IPS DF 6.9 (cell line): ENCODE measurements at places on chromosomes 3 and 15.
A peak's percentile ranks its signal among the peaks of the same experiment; 100 is the strongest.

DNA sequence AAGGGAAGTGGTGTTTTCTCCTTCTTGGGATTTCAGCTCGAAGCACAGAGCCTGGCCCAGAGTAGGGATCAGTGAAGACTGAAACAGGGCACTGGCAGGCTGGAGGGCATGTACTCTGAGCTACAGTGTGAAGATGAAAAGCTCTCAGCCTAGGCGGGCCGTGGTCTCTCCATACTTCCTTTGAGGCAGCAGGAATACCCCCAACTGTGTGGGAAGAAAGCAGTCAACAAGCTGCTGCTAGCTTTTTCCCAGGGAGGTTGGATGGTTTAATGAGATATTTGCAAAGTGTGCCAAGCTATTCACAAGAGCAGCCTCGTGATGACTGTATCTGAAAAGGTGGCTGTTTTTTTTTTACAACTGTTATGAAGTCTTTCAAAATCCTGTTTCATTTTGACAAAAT is 47.2 kb downstream of the NMNAT3 start:
- no peak for DNase-seq

DNA sequence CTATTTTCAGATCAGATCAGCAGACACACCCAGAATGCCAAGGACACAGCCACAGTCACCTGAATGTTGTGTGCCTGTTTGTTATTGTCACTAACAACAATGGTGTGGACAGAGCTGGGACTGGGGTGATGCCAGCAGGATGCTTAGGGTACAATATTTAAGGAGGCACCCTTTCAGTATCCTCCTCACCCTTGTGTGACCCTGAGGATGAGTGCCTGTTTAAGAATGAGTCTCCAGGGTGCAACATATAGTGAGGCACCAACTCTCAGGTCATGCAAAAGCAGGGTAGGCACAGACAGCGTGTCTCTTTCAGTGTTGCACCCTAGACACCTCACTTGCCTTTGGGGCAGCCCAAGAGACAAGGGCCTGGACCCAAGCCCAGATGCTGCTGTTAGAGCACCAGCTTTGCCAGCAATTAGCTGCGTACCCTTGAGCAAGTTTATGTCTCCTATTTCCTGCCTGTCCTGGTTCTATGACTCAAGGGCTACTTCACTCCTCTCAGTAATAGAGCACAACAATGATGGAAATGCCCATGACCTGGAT is 122.6 kb downstream of the AQP9 start:
- DNase-seq, result no peak

DNA sequence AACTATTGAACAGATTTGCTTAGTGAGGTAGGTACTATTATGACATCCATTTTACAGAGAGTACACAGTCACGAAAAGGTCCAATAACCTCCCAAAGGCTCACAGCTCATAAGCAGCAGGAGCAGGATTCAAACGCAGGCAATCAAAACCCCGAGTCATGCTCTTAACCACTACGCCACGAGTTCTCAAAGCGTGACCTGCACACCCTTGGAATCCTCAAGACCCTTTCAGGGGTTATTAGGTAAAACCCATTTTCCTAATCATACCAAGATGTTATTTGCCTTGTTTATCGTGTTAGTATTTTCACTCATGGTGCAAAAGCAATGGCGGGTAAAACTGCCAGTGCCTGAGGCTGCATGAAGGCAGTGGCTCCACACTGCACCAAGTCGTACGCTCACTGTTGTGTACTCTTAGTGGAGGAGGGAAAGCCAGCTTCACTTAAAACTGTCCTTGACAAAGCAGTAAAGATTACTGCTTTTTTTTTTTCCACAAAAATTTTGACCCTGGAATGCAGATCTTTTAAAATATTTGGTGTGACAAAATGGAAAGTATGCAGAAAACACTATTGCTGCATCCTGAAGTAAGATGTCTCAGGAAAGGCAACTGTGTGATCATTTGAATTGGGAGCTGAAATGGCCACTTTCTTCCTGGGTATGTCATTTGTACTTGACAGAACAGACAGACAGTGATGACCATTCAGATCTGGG is 96.1 kb downstream of the IGF2BP2 start:
- DNase-seq, result no peak

DNA sequence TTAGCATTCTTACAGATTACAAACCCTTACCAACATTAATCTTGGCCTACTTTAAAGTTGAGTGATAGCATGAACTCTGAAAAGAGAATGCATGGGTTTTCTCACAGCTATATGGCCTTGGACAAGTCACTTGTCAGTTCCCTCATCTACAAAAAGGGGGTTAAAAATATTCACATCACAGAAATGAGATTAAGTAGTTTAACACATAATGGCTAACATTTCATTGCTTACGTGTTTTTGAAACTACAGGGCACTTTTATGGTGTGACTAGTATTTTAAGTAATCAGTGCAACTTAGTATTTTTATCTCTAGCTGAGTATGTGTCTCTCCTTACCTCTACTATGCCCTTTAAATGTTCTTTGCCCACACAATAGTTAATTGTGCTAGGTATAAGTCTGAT is 13.8 kb downstream of the TRIM59 start:
- no peak for DNase-seq

DNA sequence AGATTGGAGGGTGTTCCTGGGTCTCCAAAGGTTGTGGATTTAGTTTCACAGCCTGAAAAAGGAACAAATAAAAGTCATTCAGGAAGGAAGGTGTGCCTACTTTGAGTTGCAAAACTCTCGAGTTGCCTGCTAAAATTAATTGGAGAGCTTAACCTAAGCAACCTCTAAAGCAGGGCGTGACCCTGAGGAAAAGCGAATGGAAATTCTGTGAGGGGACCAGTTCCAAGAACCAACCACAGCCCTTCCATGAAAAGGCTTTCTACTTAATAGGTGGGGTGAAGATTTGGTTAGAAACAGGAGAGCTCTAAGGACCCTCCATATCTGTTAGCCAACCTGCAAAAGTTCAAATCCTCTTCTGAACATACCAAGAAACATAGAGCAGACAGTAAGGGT is 1.5 kb downstream of the CD80 start:
- no peak for DNase-seq

- DNase-seq, result no peak
Observed at GRCh38 chr3:128487813-128488635, 5.0 kb downstream of the GATA2 start.

DNA sequence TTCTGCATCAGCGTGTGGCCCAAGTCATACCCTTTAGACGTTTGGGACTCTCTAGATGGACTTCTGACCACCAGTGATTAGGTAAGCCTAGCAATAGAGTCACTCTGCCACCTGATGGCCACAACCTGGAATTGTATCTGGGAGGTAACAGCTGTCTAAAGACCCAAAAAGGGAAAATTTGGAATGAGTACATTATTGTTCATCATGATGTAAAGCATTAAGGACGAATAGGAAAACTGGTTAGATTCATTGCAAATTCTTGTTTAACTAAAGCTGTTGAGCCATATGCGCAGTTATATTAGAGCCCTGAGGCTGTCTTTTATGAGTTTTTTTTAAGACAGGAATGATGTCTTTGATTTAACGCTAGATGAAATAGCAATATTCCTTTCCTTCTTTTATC is 63.6 kb downstream of the FAM81A start:
- peak; percentile 37 for DNase-seq

DNA sequence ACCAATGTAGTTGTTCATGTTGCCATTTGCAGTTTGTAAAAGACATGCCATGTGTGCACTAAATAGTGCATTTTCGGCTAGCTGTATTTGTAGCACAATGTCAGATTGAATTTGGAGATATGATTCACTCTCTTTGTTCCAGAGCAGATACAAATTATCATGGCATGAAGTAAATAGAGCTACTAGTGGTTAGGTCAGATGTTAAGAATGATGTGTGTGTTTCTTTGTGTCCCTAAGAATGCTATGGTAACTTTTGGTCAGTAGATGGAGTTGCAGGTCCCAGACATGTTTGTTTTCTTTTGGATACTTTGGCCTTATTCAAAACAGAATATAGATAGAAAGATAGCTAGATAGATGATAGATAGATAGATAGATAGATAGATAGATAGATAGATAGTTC is 595.8 kb downstream of the NLGN1 start:
- DNase-seq, result no peak

- no peak for DNase-seq
Observed at GRCh38 chr3:177057768-177058167, 139.5 kb downstream of the TBL1XR1 start.

DNA sequence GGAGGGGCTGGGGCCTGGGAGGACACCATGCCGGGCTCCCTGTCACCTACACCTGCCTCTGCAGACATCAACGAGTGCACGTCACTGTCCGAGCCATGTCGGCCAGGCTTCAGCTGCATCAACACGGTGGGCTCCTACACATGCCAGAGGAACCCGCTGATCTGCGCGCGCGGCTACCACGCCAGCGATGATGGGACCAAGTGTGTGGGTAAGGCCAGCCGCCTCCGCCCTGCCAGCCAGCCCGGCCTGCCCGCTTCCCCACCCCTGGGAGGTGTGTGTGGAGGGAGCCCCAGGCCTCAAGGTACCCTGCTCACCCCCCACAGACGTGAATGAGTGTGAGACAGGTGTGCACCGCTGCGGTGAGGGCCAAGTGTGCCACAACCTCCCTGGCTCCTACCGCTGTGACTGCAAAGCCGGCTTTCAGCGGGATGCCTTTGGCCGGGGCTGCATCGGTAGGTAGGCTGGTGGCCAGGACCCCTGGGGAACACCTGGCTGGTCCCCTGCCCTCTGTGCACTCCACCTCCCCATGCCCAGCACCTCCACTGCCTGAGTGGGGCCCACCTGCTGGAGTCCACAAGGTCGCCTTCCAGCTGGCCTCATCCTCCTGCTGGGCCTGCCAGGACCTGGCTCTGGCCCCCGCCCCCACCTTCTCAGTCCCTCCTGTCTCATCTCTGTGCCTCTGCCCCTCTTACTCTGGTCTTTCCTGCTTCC is 80.1 kb downstream of the FBLN2 start:
- DNase-seq, result no peak

DNA sequence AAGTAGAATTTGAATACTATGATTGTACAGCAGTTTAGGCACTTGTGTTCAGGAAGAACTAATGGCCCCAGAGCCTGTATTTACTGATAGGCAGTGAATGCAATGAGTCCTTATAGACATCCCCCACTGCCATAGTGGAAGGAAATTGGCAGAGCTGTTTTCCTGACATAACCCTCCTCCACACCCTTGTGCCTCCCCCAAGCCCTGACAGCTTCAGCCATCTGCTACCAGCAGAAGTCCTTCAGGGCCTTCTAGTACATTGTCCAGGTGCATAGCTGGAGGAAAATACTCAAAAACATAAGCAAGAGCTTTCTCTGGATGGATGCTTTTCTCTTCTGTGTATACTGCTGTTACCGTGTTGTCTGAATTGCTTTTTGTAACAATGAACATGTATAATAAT is 20.6 kb downstream of the ARHGAP31 start:
- no peak for DNase-seq

GRCh38 chr15:90638963-90639362 is 78.2 kb upstream of the BLM start:
- DNase-seq, result no peak

DNA sequence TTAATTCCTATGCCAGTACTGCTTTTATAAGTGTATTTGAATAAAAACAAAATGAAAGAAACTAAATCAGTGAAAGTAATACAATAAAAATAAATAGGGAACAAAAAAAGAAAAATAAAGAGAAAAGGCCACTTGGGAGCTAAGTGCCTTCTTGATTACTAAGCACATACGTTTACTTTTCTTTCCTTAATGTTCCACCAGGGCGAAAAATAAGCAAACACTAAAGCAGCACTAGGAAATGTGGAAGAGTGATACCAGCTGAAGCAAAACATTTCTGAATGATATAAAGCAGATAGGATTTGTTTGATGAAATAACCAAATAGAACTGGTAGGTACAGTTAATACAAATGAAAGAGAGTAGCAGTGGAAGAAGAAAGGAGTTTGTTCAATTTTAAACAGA is 132.8 kb upstream of the ZPLD1 start:
- no peak for DNase-seq

- DNase-seq, result no peak
Observed at GRCh38 chr15:74725225-74725774, at the start of gene CYP1A1. Gene CYP1A1 (minus strand): TSS chr15:74725528. CDS start chr15:74723097, 2,431 bp downstream.

DNA sequence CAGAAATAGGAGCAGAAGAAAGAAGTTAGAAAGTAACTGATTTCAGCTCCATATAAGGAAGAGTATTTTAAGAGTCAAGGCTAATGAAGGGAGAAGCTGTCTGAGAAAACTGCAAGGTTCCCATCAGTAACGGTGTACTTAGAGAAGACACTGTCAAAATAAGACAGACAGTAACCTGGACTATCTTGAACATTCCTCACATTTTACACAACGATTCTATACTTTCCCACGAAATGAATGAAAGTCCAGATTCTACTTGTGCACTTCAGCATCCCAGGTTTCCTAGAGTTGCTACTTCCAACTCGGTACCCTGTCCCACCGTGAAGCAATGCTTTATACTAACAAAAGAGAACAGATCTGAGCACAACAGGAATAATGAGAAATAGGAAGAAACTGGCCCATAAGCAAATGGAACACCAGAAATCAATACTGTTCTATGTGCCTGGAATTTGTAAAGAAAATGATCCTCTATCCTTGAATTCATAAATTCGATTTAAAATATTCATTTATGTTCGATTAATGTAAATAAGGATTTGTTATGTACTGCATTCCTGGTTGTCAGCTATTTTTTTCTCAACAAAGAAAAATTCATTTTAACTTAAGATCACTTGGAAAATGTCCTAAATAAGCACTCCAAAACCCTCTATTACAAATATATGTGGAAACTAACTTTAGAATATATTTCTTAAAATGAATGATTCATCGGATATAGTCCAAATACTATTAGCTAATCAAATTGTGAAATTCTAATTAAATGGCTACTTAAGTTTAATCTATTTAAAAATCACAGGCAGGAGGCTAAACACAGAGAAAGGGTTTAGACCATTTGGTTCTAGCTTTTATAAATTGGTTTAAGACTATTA is 1.5 kb downstream of the C3orf70 start:
- no peak for DNase-seq

DNA sequence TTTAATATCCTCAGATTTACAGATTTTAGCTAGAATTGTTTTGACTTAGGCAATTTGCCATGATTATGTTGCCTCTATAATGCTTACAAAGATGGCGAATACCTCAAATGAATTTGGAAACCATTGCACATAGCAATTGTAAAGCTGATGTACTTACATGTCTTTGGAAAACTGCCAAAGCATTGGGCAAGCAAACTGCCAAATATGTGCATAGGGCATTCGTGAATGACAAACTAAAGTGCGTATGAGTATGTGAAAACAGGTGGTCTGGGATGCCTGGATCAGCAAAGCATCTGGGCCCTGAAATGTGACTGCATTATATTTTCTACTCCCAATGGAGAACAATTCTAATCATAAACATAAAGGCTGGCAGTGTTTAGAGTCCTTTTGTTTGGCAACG is 445.3 kb upstream of the ROBO1 start:
- DNase-seq, result no peak

DNA sequence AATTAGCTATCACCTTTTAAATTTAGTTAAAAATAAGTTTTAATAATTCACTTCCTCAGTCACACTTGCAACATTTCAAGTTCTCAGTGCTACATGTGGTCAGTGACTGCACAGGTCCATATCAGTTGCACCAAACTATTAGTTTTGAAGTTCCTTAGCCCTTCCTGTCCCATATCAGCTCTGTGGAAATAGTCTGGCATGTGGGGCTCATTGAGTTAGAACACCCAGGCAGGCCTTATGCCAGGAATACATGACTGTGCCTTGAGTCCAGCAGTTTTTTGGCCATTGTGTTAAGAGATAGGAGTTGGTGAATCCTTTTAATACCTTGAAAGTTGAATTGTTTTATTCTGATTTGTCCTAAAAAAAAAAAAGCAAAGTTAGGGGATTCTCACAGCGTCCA is 153.7 kb upstream of the BFSP2 start:
- no peak for DNase-seq
